ENCODE measurements at places on chromosomes 7 and 10. TPM values are rescaled to one million over a fixed set of nuclear protein-coding genes. Genes with fewer than 3 reads are reported as not detected.

GRCh38 chr10:5854131-5854475 is 35.6 kb downstream of the ANKRD16 start:
- DNase-seq, result no peak

TMEM213 gene
- not detected for total RNA-seq

GRCh38 chr10:70626056-70626455 is 23.5 kb upstream of the PRF1 start:
- no peak for DNase-seq

DNA sequence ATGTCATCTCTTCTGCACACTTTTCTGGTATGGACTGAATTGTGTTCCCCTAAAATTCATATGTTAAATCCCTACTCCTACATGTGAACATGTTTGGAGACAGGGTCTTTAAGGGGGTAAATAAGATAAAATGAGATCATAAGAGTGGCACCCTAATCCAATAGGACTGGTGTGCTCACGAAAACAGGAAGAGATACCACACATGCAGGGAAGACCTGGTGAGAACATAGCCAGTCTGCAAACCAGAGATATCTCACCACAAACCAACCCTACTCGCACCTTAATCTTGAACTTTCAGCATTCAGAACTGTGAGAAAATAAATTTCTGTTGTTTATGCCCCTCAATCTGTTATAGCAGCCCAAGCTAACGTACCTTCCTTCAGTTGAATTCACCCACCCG is 51.8 kb downstream of the VWDE start:
- no peak for DNase-seq

DNA sequence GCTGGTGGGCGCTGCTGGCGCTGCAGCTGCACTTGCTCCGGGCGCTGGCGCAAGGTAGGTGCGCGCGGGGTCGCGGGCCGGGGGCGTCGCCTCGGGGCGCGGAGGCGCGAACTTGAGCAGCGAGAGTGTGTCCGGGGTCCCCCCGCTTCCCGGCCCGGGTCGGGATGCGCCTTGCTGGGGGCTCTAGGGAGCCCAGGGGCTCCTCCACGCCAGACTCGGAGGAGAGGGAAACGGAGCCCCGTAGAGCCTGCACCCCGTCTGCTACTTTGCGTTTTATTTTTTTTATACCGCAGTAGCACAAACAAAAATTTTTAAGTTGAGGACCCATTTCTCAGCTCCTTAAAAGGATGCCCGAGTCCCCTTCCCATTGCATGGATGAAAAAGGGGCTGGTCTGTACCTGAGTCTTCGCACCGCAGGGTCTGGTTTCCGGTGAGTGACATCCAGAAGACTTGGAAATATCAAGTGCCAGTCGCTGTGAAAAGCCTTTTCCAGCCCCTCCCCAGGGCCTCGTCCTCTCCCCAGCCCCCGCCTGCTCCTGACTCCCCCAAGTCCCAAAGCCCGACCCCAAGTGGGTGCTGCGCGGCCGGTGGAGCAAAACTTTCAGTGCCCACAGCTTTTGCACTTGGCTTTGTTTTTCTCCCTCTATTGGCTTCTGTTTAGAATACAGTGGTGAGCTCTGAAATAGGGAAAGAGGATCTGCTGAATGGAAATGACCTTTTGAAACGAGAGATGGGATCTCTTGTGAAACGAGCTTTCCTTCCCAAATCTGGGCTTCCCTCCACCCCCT is 973 bp downstream of the SDK1 start:
- DNase-seq, result peak; percentile 14

DNA sequence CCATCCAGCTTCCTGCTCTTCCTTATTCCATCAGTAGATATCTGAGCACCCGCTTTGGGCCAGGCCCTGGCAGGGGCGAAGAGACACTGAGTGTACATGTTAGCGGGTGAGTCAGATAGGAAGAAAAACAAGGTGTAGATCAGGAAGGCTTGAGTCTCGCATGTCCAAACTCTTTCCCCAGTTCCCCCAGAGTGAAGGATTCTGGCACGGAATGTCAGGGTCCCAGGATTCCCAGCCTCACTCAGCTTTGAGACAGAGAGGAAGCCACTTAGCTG is 24.1 kb upstream of the CHST15 start:
- DNase-seq, result no peak

- no peak for DNase-seq
Observed at GRCh38 chr7:96023387-96023786, 251.0 kb downstream of the DYNC1I1 start.

DNA sequence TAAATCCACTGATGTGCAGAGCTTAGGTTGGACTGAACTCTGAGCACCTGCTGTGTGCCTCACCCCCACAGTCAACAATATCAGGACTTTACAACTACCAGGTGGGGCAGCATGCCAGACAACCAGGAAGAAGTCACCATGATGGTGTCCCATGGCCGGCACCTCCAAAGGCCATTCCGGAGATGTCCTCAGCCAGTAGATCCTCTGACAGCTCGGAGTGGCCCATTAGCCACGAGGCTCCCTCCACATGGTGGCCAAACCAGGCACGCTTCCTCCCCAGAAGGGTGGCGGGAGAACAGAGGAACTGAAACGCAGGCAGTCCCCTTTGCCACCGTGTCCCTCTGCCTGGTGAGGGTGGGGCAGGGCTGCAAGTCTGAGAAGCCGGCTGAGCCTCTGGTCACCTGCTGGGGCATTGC is 390.0 kb downstream of the TNS3 start:
- no peak for DNase-seq

ANKRD30A gene
- total RNA-seq, result not detected

SPAM1 gene
- total RNA-seq, result not detected

DNA sequence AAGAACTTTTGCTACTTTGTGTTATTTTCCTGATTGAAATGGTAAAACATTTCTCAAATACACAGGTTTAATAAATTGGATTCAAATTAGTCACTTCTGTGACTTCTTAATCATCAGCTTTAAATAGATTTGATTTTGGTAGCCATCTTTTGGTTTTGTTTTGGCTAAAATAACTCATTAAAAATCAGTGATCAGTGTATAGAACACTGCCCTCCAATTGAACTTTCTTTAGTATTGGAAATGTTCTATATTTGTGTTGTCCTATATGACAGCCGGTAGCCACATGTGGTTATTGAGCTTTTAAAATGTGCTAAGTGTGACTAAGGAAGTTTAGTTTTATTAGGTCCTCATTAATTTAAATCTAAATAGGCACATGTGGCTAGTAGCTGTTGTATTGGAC is 50.4 kb downstream of the GLCCI1 start:
- no peak for DNase-seq

DNA sequence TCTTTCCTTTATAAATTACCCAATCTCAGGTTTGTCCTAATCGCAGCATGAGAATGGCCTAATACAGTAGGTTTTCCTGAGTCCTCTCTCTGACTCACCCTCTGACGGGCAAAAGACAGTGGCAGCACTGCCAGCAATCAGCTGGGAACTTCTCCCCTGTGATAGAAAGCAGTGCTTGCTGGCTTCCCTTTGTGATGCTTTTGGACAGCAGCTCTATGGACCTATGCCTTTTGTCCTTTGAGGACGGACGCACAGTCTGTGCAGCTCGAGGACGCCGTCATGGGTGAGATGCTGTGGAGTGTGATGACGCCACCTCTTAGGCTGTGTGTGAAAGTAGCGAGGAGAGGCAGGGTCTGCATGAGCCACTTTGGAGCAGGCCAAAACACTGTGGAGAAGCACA is 68.8 kb downstream of the KIAA1217 start:
- DNase-seq, result no peak

DNA sequence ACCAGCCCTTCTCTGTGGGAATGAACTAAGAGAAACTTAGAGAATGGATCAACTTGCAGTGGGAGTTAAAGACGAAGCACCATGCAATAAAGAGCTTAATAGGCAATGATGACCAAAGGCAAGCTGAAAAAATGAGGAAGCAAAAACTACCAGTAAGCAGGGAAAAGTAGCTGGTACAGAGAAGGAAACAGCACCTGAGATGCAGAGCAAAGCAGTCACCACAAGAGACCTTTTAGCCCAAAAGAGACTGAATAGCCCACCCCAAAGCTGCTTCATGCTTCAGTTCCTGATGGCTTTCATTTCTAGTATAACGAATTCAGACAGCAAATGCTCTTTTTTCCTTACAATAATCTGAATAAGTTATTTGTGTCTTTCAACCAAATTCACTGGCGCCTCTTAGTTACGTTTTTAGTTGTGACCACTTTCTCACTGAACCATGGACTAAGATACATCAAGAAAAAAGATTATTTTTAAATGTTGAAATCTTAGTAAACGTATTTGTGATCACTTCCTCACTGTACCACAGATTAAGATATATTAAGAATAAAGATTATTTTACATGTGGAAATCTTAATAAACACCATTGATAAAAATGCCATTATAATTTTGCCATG is 76.0 kb downstream of the USP6NL start:
- DNase-seq, result no peak
